H7 (cell line): ENCODE measurements at places on chromosomes 12 and 14. TPM values are rescaled to one million over a fixed set of nuclear protein-coding genes. Genes with fewer than 3 reads are reported as not detected.

DNA sequence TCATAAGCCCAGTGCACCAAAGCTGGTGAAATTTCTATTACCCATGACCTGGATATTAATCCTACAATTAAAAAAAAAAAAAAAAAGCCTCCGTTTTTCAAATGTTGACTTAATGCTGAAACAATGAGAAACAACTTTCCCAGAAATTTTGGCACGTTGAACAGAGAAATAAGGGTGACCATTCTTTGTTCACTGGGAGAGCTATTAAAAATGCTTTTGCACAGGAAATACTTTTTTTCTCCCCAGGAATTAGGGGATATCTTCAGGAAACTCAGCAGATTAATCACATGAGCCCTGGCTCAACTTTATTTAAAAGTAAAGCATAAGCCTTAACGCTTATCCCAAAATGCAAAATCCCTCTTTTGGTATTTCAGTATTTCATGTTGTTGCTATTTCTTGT lies 54.8 kb upstream of the FLRT2 start:
- DNase-seq = no peak

DNA sequence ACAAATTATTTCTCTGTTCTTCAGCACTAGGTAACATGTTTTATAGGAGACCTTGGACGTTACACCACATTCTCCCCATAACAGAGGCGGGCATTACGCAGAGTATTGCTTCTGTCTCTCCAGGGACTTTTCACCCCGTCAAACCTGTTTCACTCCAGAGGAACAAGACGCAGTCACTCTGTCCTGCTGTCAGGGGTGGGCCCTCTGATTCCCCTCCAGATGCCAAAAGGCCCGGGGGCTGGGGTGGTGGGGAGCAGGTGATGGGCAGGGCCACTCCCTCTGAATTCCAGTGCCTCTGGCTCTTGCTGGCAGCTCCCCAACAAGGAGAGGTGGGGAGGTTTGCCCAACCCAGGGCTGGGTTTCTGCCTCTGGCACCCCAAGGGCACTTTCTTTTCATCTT lies 71.9 kb downstream of the NTF3 start:
- DNase-seq = no peak

Gene ENO2
- total RNA-seq = 47.4 and 59.0 TPM in 2 replicates

DNA sequence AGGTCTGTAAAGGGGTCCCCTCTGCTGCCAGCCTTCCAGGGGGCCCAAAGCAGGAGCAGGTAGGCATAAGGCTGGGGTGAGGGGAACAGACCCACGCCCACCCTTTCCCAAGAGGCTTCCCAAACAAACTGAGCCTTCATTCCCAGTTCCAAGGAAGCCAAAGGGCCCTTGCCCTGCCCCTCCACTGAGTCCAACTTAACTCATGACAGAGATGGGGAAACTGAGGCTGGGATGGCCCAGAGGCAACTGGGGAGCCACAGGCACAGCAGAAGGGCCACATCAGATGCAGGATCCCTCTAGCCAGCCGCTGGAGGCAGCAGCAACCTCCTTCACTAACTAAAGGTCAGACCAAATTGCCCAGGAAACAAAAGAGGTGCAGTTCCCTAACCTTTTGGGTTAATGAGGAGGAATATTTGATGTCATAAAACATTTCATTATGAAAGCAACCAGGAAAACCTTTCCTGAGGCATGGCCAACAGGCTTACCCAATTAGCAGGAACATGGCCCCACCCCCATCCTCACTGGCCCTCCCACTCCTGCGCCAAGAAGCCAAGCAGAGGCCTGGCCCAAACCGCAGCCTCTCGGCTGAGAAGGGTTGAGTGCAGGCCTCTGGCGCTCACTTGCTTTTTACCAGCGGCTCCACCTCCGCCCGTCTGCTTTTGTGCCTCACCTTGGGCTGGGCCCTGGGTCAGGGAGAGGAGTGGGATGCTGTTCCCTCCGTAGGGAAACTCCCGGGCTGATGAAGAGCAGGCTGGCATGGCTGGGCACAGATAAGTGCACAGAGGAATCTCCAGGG lies 293.5 kb upstream of the RTL1 start:
- peak; percentile 82 for DNase-seq

Gene OR4Q3
- total RNA-seq = not detected in 2 replicates

DNA sequence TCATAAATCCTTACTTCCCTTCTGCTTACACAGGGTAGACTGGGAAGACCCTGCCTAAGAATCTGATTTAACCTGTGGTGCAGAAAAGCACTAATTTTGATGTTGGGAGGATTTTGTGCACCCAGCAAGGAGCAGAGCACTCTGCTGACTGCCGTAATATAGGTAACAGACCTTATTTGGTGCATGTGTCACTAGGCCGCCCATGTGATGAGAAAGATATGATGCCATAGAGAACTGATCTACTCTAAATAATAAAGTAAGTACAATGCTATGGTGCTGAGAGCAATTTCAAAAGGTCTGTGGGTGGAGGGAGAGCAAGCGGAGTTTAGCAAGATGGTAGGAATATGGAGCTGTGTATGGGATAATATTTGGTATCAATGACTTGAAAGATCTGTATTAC lies 1663.6 kb upstream of the SEL1L start:
- DNase-seq = no peak

GRCh38 chr14:34361504-34362011 lies 100.5 kb downstream of the SPTSSA start:
- DNase-seq = no peak

GRCh38 chr12:51846911-51847642 lies 1.4 kb downstream of the FIGNL2 start:
- peak; percentile 95 for DNase-seq
